ENCODE measurements at places on chromosomes 11 and 22. TPM values are rescaled to one million over a fixed set of nuclear protein-coding genes. Genes with fewer than 3 reads are reported as not detected.

Gene BACE1
- total RNA-seq: 1.1 TPM

Gene MAJIN
- 1.7 TPM for total RNA-seq

Gene SPI1
- 0.35 TPM for total RNA-seq

- DNase-seq: no peak
Measured at GRCh38 chr11:78784321-78785061, 209.8 kb upstream of the NARS2 start.

GRCh38 chr11:9669954-9670353 lies 6.1 kb downstream of the SWAP70 start:
- DNase-seq: no peak

DNA sequence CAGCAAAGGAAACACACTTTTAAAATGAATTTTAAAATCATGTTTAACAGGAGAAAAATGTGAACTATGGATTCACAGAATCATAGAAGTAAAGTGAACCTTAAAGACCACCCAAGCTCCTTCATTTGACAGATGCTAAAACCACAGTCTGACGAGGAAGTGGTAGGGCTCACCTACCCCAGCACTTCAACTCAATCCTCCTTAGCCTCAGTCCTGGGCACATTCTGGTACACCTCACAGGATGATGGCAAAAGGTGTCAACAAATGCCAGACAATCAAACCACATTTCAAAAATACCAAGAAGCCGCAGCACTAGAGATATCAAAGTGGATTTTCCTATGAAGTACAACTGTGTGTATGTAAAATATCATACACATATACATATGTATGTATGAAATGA lies 43.1 kb downstream of the PITPNB start:
- DNase-seq: no peak

DNA sequence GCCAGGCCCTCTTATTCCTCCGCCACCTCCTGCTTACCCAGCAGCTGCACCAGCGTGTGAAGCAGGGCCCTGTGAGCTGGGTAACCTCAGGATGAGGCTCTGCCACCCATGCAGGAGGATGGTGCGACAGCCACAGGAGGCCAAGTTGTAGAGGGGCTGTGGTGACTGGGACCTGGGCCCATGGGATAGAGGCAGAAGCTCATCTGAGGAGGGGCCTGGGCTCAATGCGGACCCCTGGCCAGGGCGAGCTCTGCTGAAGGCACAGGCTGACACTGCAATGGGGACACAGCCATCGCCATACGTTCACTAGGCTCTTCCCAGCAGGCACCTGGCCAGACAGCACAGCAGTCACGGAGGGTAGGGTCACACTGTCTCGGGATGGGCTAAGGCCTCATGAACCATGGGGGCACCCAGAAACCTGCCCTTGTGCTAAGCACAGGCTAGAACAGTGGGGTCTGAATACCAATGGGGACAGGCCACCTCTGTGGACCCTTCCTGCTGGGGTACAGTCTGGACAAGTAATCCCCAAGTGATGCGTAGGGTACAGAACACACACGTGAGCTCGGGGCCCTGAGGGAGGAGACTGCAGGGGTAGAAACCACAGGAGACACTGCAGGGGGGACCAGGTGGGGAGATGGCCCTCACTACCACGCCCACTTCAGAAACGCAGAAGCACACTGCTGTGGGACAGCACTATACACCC lies 35.3 kb downstream of the GNB1L start:
- DNase-seq: no peak

DNA sequence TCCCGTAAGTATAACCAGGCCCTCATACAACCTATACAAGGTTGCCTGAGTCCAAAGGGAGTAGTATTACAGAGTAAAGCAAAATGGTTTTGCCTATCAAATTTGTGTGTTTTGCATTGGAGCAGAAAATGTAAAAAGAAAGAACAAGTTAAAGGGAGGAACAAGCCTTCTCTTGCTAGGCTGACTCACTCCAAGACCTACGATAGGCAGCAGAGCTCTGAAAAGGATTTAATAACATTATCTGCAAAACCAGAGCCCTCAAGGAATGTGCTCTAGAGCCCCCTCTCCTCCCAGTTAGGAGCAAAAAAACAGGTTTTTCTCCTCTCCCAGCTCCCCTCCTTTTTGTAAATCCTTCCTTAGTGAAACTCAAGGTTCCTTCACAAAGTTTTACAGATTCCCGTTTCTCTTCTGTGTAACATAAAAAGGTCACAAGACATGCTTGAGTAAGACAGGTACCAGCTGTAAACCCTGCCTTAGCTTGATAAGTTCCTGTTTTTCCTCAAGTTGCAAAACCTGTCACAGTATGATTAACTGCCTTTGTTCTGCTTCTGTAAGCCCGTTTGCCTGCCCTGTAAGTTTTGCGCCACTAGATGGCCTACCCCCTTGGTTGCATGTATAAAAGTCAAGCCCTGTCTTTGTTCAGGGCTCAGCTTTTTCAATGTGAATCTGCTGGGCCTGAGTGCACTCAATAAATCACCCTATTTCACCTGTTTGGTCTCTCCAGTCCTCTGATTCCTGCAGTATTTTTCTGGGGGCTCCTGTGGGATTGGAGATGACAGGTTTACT lies 498.2 kb downstream of the KCNA4 start:
- DNase-seq: no peak

DNA sequence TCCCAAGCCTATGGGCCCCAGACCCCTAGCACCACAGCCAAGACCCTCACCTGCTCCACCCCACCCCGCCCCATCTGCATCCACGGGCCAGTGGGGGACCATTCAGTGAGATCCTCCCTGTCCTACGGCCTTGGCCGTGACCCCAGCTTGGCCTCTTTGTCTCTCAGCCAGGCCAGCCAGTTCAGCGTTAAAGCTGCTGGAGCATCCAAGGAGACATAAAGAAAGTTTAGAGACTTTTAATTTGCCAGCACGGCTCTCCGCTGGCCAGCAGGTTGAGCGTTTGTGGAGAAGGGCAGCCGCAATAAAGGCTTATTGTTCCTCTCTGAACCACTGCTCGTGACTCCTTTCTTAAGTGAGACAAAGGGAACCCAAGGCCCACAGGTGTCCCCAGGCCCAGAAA lies 49.3 kb upstream of the LMO1 start:
- no peak for DNase-seq

DNA sequence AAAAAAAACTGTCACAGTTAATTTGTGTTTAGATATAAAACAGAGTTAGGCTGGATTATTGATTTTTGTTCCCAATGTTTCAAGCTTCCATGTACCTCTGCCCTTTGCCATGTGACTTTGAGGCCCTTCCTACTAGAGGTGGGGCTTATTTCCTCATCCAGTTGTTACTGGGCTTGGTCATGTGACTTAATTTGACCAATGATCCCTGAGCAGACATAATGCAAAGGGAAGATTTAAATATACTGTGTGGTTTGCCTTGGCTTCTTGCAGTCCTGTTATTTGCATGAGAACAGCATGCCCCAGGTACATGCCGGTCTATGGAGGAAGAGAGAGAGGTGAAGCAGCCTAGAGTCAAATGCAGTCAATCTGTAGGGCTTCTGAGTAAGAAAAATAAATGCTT lies 347.0 kb downstream of the MIAT start:
- DNase-seq: no peak

DNA sequence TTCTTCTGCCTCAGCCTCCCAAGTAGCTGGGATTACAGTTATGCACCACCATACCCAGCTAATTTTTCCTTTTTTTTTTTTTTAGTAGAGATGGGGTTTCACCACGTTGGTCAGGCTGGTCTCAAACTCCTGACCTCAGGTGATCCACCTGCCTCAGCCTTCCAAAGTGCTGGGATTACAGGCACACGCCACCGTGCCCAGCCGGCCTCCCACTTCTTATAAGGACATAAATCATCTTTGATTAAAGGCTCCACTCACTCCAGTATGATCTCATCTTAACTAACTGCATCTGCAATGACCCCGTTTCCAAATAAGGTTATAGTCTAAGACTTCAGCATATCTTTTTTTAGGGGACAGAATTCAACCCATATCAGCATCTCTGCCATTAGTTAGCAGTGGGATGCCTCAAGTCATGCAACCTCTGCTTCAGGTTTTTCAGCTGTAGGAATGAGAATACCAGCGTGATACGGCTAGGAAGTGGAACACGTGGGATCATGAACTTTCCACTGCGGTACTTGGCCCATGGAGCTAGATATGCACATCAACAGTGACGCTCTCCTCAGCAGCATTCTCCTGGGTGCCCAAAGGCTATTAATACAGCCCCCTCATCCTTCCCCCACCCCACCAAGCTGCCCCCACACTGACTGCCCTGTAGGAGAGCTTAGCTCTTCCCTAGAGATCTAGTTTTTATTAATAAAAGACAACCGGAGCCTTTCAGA lies 41.4 kb downstream of the MCHR1 start:
- DNase-seq: no peak
